ENCODE measurements at places on chromosomes 1 and 21. TPM values are rescaled to one million over a fixed set of nuclear protein-coding genes. Genes with fewer than 3 reads are reported as not detected.

The FMO1 gene
- total RNA-seq = not detected

The IFNGR2 gene
- 46.1 TPM for total RNA-seq

The NUP210L gene
- total RNA-seq = not detected

The FAAH gene
- total RNA-seq = not detected

The TMEM200B gene
- total RNA-seq = 1.5 TPM

The LINGO4 gene
- total RNA-seq = not detected

The CHIA gene
- total RNA-seq = not detected

The UBL4B gene
- total RNA-seq = not detected

The TRABD2B gene
- total RNA-seq = not detected

The BTBD19 gene
- 69.9 TPM for total RNA-seq

The INSRR gene
- total RNA-seq = not detected

The NID1 gene
- 87.0 TPM for total RNA-seq

The CXADR gene
- 12.2 TPM for total RNA-seq

The SLFNL1 gene
- 0.39 TPM for total RNA-seq
